ENCODE measurements at places on chromosomes 13 and 19. TPM values are rescaled to one million over a fixed set of nuclear protein-coding genes. Genes with fewer than 3 reads are reported as not detected.

Gene SPATA13
- 33.8 TPM for total RNA-seq

Gene FAM216B
- not detected for total RNA-seq

GRCh38 chr19:45960595-45961235 is 12.9 kb downstream of the NOVA2 start:
- peak; percentile 32 for DNase-seq

DNA sequence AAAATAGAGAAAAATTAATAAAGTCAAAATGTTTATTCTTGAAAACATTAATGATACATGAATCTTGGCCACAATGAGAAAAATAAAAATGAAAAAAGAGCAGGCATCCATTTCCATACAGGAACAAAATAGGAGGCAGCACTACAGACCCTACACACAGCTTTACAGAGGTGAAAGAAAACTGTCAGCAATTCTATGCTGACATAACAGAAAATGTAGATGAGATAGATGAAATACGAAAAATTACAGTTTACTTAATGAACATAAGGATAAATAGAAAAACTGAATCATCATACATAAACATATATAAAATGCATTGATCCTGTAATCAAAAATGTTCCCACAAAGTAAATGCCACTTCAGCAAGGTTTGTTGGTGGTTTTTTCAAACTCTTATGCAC is 5.6 kb downstream of the LILRB4 start:
- no peak for DNase-seq

DNA sequence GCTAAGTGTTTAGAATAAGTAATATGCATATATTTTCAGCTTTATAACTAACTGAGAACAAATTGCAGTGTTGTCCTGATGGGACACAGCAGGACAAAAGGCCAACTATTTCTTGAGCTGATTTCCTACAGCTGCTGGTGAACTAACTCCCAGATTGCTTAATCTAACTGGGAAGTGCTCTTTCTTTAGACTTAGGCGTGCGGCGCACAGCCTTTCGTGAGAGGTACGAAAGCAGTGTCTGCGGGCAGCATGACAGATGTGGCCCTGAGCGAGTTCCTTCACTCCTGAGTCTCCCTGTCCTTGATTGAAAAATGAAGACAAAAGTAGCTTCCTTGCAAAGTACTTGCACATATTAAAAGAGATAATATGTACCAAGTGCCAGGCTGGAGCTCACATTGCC is 47.3 kb upstream of the NPAS1 start:
- DNase-seq, result no peak

DNA sequence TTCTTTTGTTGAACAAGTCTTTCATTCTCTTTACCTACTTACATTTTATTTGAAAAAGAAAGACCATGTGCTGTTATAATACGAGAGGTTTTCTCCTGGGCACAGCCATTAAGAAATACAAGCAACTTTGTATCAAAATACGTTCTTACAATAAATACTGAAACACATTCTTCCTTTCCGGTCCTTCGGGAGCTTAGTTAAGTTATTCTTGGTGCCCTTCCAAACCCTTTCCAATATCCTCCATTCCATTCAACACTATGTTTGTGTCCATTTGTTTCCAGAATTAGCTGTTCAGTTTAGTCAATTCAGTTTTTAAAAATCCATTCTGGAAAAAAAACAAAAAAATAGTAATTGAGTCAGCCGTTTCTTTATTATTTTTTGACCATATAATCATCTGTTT is 746.8 kb upstream of the SLC10A2 start:
- no peak for DNase-seq

GRCh38 chr19:16536130-16536529 is 6.1 kb downstream of the CHERP start:
- DNase-seq, result no peak

GRCh38 chr19:15276620-15277215 is 44.5 kb upstream of the EPHX3 start:
- no peak for DNase-seq
